ENCODE measurements at places on chromosomes 12 and 14. TPM values are rescaled to one million over a fixed set of nuclear protein-coding genes. Genes with fewer than 3 reads are reported as not detected.

GPR162 gene
- 21.5 TPM for total RNA-seq

KRT78 gene
- not detected for total RNA-seq

PARPBP gene
- 1.7 TPM for total RNA-seq

GPR84 gene
- 0.65 TPM for total RNA-seq

CLEC4D gene
- 1.4 TPM for total RNA-seq

NELL2 gene
- 6.6 TPM for total RNA-seq

CLEC4E gene
- 21.5 TPM for total RNA-seq

GRCh38 chr14:20627346-20628027 is 14.0 kb downstream of the OR6S1 start:
- H3K4me1 ChIP-seq = peaks cover 53% of the 10 kb centered on the region
- no peak overlapping the region for H3K4me3 ChIP-seq
- H3K27ac ChIP-seq = no peak overlapping the region
- H3K36me3 ChIP-seq = no peaks in the 10 kb centered on the region

GRCh38 chr12:1873531-1874510 is 44.6 kb downstream of the CACNA2D4 start:
- H3K27ac ChIP-seq = no peak overlapping the region
- H3K4me3 ChIP-seq = no peak overlapping the region
- no peaks in the 10 kb centered on the region for H3K4me1 ChIP-seq
- DNase-seq = no peak
- no peaks in the 10 kb centered on the region for H3K27me3 ChIP-seq
- no peaks in the 10 kb centered on the region for H3K36me3 ChIP-seq

DNA sequence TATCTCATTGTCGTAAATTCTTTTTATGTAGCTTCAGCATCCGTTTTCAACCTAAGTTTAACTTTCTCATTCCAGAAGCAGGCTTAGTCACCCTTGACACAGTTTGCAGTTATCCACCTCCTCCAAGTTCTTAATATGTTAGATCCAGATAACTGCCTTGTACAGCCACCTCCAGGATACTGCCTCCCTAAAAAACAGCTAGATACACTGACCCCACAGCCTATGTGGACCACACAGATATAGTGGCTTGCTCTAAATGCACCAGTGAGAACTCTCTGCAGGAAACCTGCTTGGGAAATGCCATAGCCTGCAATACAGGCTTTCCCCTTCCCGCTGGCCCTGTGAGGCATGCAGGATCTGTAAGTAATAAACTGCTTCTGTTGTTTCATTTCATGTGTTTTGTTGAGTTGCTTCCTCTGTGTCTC is 11.1 kb upstream of the RTL1 start:
- H3K4me1 ChIP-seq = no peaks in the 10 kb centered on the region
- no peak overlapping the region for H3K4me3 ChIP-seq
- no peak overlapping the region for H3K27ac ChIP-seq
- H3K27me3 ChIP-seq = peaks cover 7% of the 10 kb centered on the region
- no peaks in the 10 kb centered on the region for H3K36me3 ChIP-seq

DNA sequence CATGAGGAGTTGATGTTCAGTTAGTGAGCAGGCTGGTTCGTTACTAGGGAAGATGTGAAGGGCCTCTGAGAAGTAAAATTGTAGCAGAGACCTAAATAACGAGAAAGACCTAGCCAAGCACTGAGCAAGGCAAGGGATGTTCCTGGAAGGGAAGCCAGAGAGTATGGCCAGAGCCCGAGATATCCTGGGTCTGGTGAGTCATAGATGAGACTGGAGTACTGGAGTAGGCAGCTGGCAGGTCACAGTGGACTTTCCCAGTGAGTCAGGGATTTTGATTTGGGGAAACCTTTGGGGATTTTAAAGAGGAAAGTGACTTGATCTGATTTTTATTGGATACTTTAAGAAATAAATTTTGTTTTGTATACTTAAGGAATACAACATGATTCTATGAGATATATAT is 369.0 kb downstream of the DIO2 start:
- no peaks in the 10 kb centered on the region for H3K4me1 ChIP-seq
- H3K27me3 ChIP-seq = no peaks in the 10 kb centered on the region

DNA sequence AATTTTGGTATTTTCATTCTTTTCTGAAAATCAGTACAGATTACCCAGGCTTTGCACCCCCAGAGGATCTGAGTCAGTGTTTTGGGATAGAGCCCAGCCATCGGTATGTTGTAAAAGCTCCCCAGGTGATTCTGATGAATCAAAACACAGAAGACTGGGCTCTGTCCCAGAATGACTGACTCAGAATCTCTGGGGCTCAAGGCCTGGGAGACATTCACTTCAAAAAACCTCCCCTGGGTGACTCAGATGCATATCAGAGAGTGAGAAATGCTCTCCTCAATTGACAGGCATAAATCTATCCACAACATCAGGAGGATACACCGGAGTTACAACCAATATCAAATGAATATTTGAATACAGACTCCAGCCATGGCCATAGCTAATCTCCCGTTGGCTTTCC is 32.6 kb downstream of the SLC35F4 start:
- no peak overlapping the region for H3K4me3 ChIP-seq
- no peak overlapping the region for H3K27ac ChIP-seq
- H3K27me3 ChIP-seq = no peaks in the 10 kb centered on the region
- no peak for DNase-seq
